Esophagus squamous epithelium (tissue), 5 donors: ENCODE measurements at places on chromosomes 11 and 22.

DNA sequence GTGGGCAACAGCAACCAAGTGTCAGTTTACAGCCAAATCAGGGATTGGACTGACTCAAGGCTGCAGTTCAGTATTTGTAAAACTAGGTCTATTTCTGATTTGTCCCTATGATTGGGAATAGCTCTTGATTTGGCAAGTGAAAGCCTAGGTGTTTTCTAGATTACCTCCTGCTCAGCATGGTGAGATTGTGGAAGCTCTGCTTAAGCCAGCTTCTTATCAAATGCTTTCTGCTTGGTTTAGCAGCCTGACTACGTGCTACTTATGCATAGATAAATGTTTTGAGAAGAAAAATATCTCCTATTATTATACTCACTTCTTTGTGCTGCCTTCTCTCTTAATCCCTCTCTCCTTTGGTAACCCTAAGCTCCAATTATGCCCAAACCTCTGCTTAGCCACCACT, 86.3 kb upstream of the AMOTL1 start:
- no peak for DNase-seq

DNA sequence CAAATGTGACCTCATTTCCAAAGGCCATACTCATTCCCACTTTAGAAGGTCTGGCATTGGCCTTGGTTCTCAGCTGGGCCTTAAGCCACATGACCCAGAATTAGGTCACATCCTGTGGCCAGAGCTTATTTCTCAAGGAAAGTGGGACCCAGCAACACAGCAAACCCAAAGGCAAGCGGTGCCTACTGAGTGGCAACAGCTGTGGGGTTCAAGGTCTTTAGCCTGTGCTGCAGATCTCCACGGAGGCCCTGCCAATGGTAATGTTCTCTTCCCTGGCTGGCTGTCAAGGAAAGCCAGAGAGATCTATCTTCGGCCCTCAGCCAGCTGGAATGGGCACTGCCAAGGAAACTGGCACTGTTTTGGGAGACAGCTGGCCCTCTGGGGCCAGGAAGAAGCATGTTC, 41.5 kb upstream of the TP53I11 start:
- DNase-seq, result no peak

GRCh38 chr11:13310443-13310842, 32.9 kb downstream of the BMAL1 start:
- DNase-seq, result no peak

DNA sequence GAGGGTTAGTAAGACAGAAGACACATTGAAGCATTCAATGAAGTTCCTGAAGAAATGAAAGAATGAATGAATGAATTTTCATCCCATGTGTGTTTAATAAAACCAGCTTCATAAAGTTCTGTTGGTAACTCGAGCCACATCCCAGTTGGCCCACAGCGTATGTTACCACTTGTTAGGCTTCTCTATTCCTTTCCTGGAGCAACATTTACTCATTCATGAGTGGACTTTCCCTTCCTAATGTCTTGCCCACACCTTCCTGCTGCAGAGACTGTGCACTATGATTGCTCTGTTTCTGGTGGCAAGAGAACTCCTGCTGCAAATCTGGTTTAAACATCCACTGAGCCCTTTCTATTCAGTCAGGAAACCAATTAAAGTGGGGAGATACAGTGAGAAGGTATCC, 7.0 kb downstream of the OR52R1 start:
- DNase-seq, result no peak

DNA sequence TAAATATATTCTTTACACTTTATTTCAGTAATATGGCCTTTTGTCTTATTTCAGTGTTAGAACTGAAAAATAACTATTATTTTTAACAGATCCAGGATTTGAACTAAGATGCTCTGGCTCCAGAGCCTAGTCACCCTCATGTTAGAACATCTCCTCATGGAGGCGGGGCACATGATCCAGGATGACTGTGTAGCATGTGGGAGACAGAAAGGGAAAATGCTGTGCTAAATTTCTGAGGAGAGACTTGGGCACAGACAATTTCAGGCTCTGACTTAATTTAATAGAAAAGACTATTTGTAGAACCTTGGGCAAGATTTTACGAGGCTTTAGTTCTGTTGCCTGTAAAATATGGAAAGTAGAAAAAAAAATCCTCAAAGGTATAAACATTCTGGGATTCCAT, 24.1 kb downstream of the CTSC start:
- no peak for DNase-seq

DNA sequence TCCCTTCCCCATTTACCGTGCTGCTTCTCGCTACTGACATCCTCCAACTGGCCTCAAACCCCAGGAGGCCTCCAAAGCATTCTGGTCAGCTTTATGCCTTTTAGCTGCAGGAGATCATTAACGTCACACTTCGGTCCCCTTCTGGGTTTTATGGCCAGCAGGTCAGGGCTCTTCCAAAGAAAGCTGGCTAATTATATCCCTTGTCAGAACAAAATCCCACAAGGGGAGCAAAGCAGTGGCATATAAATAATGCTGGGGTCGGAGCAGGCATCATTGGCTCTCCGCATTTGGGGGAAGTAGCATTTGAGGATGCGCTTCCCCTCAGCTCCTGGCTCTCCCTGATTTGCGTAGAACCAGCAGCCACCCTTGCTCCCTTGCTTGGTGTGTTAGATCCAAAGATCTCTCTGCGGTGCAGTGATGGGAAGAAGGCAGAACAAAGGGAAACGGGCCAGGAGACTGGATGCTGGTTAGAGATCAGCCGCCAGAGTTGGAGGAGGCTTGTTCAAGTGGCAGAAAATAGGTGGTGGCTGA, 117.4 kb downstream of the DBX1 start:
- DNase-seq, result no peak

- DNase-seq, result no peak
Observed at GRCh38 chr22:35959121-35959800, 69.4 kb downstream of the RBFOX2 start.

DNA sequence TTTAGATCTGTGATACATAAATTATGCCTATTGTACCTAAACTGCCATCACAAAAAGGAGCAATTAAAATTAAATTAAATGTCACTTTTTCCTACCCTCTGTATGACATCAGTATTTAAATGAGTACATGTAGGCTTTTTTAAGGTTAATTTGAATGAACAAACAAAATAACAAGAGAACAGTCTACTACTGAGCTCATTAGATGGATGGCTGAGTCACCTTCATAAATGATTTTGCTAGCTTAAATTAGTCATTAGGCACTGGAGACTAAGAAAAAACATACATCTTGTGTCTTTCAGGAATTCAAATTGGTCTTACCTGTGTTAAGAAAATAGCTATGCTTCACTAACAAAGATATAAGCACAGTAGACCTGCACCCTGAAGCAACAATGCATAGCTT, 153.6 kb downstream of the RCN1 start:
- DNase-seq, result no peak

DNA sequence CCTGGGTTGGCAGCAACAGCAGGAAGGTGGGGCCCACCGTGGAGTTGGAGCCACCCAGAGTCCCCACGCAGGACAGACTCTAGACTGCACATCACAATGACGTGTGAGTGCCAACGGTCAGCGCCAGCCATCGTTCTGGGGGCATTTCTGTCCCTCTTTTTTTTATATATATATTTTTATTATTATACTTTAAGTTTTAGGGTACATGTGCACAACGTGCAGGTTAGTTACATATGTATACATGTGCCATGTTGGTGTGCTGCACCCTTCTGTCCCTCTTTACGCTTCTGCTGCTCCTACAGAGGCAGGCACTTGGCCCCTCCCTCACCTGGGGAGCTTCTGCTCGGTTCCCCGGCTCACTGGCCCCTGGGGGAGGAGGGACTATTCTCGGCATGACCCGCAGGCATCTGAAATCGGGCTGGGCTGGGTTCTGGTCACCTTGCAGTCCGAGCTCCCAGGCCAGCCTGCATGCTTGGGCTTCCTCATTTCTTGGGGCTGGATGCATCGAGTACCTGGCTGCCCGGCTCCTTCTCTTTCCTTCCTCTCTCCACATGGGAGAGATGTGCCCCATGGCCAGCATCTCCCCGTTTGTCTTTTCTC, 787.4 kb downstream of the TBC1D22A start:
- no peak for DNase-seq

GRCh38 chr22:30253205-30253852, 6.8 kb upstream of the LIF start:
- no peak for DNase-seq
